ENCODE measurements at places on chromosomes 7 and 10.
A peak's percentile ranks its signal among the peaks of the same experiment; 100 is the strongest.

- DNase-seq: peak; percentile 44
Observed at GRCh38 chr7:131244259-131244852, 83.3 kb upstream of the MKLN1 start.

GRCh38 chr10:36362257-36362656, 720.2 kb upstream of the FZD8 start:
- DNase-seq: peak; percentile 41

DNA sequence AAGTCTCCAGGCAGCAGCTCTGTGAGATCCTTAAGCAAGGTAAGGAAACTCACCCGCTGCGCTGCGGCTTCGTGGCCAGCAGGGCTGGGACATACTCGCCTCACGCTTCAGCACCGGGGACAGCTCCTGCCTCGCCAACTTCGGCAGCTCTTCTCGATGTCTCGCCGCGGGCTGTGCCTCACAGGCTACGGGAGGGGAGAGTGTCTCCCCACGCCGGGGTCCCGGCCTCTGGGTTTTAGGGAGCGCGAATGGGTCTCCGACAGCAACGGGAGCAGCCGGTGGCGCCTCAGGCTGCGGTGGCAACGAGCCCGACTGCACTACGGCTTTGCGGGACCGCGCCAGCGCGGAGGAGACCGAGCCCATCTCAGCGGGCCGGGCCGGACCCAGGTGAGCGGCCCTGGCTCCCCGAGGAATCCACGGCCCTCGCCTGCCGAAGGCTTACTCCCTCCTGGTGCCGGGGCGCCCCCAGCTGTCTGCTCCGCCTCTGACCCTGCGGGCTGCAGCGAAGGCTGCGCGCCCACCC, 62.4 kb downstream of the LSM5 start:
- DNase-seq: peak; percentile 86

DNA sequence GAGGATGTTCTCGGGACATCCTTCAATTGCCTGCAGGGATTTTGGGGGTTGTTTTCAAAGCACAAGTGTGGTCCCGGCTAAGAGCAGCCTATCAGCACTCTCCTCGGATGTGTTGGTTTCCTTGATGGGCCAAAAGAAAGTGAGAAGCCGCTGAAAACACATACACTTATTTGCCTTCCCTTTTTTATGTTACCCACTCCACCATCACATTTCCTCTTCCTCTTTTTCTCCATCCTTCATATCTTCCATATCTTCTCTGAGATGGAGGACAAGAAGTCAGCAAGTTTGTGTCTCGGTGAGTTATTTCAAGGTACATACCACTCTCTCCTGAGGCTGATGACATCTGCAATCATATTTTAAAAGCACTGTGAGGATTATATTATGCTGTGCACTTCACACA, 64.0 kb downstream of the ZNF33B start:
- DNase-seq: no peak

DNA sequence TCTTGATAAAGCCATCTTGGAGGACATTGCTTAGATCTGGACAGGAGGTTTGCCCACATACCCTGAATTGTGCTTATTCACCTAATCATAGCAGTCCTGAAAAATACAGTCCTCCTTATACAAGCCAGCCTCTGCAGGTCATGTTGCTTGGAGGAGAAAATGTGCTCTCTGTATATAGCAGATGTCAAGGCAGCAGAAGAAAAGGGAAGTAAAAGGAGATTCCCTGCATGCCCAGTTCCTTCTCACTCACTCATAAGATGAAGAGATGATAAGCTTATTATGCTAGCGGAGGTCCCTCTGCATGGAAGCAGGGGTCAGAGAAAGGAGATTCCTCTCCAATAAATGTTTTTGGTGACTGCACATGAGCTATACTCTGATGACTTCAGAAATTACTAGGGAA, 458.8 kb upstream of the ZMIZ1 start:
- no peak for DNase-seq

- DNase-seq: no peak
Observed at GRCh38 chr7:85217085-85217484, 30.2 kb upstream of the SEMA3D start.

DNA sequence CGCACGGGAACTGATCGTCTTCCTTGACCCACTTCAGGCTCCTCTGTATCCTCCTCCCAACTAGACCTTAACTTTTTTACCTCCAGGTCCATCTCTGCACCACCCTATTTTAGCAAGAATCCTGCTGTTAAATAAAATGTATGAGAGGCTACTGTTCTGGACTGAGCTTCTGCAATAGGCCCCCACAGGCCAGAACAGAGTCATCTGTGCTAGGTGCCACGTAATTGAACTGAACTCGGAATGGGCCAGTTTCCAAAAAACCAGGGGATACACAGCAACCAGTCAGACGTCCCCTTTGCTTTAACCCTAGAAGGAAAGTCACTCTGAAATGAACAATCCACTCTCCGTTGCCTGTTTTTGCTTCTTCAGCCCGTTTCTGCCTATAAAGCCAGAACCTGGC, 71.3 kb downstream of the CHST15 start:
- DNase-seq: no peak

GRCh38 chr7:115060095-115060870, 138.4 kb downstream of the MDFIC start:
- DNase-seq: no peak

GRCh38 chr10:88129013-88129412, 265.6 kb downstream of the PTEN start:
- no peak for DNase-seq

DNA sequence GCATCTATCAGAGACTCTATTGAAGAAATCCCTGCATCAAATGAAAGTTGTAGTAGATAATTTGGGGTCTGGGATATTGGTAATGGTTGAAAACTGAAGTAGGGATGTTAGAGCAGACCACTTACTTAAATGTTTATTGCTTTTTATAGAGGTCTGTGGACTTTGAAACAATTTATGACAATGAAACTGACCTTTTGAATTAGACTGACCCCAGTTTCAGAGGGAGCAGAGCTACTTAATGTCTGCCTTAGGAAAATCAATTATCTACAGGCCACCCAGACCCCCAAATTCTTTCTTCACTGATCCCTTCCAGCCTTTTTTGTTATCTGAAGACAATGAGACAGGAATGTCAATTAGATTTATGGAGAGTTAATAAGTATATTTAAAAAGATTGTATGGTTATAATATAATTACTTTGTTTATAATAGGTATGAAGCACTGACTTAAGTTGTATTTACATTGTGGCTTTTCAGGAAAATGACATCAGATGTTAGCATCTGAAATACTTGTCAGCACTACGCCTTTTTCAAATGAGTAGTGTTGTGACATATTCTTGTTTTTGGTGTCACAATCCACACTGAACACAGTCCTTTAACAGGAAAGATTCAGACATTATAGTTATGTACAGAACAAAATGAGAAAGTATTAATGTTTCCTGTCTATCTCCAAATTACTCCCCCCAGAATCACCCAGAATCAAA, 13.9 kb downstream of the MGAM2 start:
- DNase-seq: no peak

DNA sequence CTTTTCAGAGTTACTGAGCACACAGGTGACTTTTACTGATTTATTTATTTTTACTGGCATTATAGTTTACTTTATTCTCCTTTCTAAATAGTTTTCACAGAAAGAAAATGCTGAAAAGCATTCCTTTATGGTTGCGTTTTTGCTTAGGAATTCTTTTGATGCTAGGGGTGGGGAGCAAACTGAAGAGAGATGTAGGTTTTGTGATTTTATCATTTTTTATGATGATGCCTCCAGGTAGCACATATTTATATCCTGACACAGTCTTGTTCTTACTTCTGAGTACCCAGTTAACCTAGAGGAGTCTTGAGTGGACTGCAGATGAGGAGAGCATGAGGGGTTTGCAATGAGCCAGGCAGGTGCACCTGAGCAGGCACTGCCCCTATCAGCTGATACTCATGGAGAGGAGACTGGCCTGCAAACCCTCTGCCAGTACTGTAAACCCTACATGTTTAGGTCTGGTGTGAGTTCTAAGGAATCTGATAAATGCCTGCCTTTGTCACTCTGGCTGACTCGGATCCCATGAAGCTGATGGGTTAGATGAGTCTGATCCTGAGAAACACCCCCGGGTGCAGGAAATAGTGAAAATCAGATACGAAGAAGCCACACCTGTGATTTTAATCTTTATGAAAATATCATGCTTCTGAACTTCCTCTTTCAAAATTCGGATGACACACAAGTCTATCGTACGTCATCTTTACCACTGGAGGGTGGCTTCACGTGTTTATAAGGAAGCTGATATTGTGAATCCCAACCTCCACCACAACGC, 302.9 kb downstream of the WDR37 start:
- no peak for DNase-seq

- DNase-seq: no peak
Observed at GRCh38 chr7:12294701-12295100, 83.6 kb downstream of the TMEM106B start.

GRCh38 chr7:50754684-50755083, 28.0 kb downstream of the GRB10 start:
- DNase-seq: no peak

GRCh38 chr7:137073571-137074325, 205.3 kb downstream of the CHRM2 start:
- DNase-seq: no peak

- DNase-seq: no peak
Observed at GRCh38 chr7:48832303-48832845, 92.0 kb upstream of the CDC14C start.

DNA sequence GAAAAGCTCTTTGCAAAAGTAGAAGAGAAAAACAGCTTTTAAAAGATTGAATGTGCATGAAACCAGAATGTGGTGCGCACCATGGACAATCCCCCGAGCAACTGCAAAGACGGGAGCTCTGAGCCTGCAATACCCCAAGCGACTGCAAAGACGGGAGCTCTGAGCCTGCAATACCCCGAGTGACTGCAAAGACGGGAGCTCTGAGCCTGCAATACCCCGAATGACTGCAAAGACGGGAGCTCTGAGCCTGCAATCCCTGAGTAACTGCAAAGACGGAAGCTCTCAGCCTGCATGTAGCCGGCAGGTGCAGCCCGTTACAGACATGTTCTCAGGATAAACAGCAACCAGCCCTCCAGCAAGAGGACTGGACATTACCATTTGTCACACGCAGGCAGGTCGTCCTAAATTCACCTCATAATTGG, 6.2 kb downstream of the ZNF775 start:
- DNase-seq: no peak

- no peak for DNase-seq
Observed at GRCh38 chr10:85666102-85666501, 700.5 kb downstream of the GRID1 start.

DNA sequence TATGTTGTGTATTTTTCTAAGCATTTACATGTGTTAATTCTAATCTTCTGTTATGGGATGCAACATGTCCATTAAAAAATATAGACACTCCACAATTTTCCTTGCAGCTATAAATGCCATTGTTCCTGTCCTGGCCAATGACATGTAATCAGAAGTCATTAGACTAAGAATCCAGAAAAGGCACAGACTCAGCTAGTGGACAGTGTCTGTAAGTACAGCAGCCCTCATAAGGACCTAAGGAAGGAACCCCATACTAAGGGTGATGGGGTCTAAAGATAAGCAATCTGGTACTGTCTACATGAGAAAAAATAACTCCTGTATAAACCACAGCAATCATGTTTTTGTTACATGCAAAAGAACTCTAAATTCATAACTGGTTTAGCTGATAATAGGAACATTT, 115.9 kb downstream of the GPR85 start:
- DNase-seq: no peak

DNA sequence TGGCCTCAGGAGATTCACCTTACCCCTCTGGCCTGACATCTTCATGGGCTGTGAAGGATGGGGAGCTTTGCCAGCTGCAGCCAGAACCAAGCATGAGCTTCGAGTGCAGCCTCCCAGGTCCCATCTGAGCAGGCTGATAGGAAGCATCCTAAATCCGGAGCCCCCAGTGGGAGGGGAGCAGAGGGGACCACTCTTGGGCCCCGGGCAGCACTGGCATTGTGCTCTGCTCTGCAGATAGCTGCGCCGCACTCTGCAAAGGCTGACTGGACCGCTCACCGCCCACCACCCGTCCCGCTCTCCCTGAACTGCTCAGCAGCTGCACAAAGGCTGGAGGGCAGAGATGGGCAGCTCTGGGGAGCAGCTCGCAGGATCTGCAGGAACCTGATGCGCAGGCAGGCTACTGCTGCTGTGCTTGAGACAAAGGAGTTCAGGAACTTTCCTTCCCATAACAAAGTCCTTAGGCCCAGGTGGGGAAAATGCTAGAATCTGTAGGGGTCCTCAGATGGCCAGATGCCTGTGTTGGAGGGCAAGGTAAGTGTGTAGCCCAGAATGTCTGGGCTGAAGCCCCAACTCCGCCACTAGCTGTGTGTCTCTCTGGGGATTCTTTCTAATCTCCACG, 51.8 kb downstream of the ARHGAP22 start:
- DNase-seq: peak; percentile 62

GRCh38 chr7:45447296-45447695, 126.9 kb upstream of the ADCY1 start:
- DNase-seq: no peak

DNA sequence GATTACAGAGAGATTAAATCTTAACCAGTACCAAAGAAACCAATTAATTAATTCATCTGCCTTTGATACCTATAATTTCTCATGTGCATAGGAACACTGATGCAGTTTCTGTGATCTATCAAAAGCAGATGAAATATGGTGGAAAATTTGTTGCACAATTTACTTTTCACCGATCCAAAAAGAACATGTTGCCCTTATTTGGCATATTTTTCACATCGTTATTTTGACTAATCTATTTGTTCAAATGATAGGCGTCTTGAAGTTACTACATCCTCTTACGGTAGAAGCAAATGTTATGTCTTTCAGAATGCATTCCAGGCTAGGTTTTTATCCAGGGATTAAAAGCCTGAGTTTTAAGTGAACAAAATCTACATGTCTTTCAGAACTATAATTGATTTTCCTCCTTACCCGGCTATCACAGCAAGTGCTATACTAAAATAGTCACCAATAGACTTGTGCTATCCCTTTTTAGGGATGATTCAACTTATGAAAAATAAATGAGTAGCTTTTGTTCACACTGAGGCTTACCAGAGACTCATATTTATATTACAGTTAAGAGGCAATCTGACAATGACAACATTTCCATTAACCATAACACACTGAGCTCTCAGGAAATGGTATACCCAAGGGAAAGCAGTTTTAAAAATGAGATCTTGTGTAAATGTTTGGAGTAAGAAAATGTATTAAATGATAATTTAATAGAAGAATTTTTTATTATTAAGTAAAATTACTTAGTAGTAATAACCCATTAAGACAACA, 16.8 kb upstream of the TES start:
- DNase-seq: no peak

Measured in H7 (cell line).